ENCODE measurements at places on chromosomes 1 and 21.

DNA sequence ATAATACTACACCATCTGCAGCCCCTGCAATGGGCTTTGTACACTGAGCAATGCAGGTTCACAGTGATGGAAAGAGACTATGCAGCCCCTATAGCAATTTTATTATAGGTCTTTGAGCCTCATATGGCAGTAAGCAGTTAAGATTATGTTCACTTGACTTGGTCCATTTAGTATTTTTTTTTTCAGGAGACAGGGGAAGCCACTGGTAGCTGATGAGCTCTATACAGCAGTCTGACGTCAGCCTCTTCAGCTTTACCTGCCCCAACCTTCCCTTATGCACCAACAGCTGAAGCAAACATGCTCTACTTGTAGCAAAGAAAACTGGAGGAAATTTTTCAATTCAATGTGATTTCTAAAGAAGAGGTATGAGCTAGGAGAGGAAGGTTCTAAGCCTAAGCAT, 32.2 kb downstream of the AIDA start:
- no peak overlapping the region for H3K27ac ChIP-seq
- no peaks in the 10 kb centered on the region for H3K27me3 ChIP-seq
- no peaks in the 10 kb centered on the region for H3K4me1 ChIP-seq

- H3K4me1 ChIP-seq, result no peaks in the 10 kb centered on the region
- no peaks in the 10 kb centered on the region for H3K27me3 ChIP-seq
- H3K4me3 ChIP-seq, result no peak overlapping the region
- no peak overlapping the region for H3K27ac ChIP-seq
- no peak for DNase-seq
These were observed 12.0 kb downstream of the SLC35D1 start for GRCh38 chr1:67041841-67042503.

- no peak overlapping the region for H3K27ac ChIP-seq
- H3K27me3 ChIP-seq, result no peaks in the 10 kb centered on the region
- DNase-seq, result no peak
- no peaks in the 10 kb centered on the region for H3K36me3 ChIP-seq
- H3K4me1 ChIP-seq, result no peaks in the 10 kb centered on the region
These were observed 121.2 kb downstream of the CRYAA start for GRCh38 chr21:43289966-43290365.

DNA sequence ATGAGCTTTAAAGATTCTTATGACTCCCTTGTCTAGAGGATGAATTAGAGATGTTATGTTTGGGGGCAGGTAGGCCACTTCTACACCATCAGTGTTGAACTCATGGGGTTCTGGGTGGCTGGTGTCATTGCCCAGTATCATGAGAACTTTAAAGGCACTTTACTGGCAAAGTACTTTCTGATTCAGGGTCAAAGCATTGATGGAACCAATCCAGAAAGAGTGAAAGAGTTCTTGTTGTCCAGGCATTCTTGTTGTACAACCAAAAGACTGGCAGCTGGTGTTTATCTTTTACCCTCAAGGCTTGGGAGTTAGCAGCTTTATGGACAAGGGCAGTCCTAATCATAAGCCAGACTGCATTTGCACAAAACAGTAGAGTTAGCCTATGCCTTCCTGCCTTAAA, 673.0 kb downstream of the USP25 start:
- DNase-seq, result no peak
- no peaks in the 10 kb centered on the region for H3K27me3 ChIP-seq
- H3K36me3 ChIP-seq, result no peaks in the 10 kb centered on the region
- H3K4me1 ChIP-seq, result no peaks in the 10 kb centered on the region
- H3K27ac ChIP-seq, result no peak overlapping the region

GRCh38 chr1:25531082-25531461, 12.3 kb upstream of the LDLRAP1 start:
- no peak for DNase-seq
- no peaks in the 10 kb centered on the region for H3K27me3 ChIP-seq
- H3K36me3 ChIP-seq, result no peaks in the 10 kb centered on the region
- H3K4me1 ChIP-seq, result no peaks in the 10 kb centered on the region
- no peak overlapping the region for H3K27ac ChIP-seq

- H3K36me3 ChIP-seq, result peaks cover 11% of the 10 kb centered on the region
- H3K4me1 ChIP-seq, result no peaks in the 10 kb centered on the region
- H3K4me3 ChIP-seq, result no peak overlapping the region
- H3K27ac ChIP-seq, result no peak overlapping the region
- no peak for DNase-seq
- no peaks in the 10 kb centered on the region for H3K27me3 ChIP-seq
These were observed 29.7 kb downstream of the PER3 start for GRCh38 chr1:7813677-7814373.

DNA sequence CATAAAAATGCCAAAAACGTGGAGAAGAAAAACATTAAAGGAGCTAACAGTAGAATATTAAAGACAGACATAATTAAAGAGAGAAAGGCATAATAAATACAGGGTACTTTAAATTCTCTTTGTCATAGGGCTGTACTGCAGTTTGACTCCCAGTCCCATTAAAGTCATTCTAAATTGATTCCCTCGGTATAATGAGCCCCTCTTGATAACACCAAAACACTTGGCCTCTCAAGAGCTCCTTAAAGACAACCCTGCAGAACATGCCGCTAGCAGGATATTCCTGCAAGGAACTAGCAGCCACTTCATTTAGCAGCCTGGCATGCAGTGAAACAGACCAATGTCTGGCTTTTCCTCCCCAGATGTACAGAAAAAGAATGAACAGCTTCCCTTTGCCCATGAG, 273.8 kb upstream of the ESRRG start:
- no peak for DNase-seq
- no peaks in the 10 kb centered on the region for H3K36me3 ChIP-seq
- no peak overlapping the region for H3K27ac ChIP-seq
- no peaks in the 10 kb centered on the region for H3K4me1 ChIP-seq

GRCh38 chr1:4838231-4838630, 183.8 kb downstream of the AJAP1 start:
- no peak for DNase-seq
- no peaks in the 10 kb centered on the region for H3K4me1 ChIP-seq
- no peaks in the 10 kb centered on the region for H3K36me3 ChIP-seq
- no peak overlapping the region for H3K27ac ChIP-seq
- no peak overlapping the region for H3K4me3 ChIP-seq

GRCh38 chr1:157156058-157156541, 17.9 kb upstream of the ETV3 start:
- no peaks in the 10 kb centered on the region for H3K4me1 ChIP-seq
- no peaks in the 10 kb centered on the region for H3K27me3 ChIP-seq
- DNase-seq, result peak; percentile 94
- H3K4me3 ChIP-seq, result no peak overlapping the region
- no peak overlapping the region for H3K27ac ChIP-seq

DNA sequence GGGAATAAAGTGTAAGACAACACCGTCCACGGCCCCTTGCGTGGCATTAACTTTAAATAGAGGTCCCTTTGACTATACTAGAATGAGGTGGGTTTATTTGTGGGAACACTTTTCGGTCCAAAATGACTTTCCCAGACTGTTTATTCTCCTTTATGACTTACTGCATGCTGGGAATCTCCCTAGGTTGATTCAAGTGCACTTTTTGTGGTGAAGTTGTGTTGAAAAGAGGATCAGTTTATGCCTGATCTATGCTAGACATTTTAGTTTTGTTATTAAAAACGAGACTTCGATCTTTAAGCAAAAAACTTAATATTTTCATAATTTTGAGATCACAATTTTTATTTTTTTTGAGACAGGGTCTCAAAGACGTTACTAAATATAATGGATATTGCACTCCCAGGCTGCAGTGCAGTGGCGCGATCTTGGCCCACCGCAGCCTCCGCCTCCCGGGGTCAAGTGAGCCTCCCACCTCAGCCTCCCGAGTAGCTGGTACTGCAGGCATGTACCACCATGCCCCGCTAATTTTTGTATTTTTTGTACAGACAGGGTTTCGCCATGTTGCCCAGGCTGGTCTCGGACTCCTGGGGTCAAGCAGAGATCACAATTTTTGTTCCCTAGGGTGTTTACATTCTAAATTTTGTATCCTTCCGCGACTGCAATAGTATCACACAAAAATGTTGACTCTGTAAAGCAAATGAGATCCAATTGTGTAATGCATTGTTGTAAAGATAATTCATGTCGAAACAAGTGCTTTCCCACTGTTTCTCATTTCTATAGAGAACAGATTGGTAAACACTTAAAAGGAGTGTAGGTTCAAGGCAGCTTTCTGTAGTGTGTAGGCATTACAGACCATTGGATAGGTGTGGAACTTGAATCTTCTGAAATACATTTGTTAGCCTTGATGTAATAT, 1.6 kb downstream of the CDC42 start:
- H3K36me3 ChIP-seq, result no peaks in the 10 kb centered on the region
- no peaks in the 10 kb centered on the region for H3K4me1 ChIP-seq
- H3K27ac ChIP-seq, result no peak overlapping the region
- H3K4me3 ChIP-seq, result peak overlapping the region; percentile 97
- no peaks in the 10 kb centered on the region for H3K27me3 ChIP-seq

- H3K27me3 ChIP-seq, result no peaks in the 10 kb centered on the region
- no peak for DNase-seq
- no peaks in the 10 kb centered on the region for H3K4me1 ChIP-seq
- H3K27ac ChIP-seq, result no peak overlapping the region
- no peak overlapping the region for H3K4me3 ChIP-seq
These were observed 3.1 kb downstream of the NUAK2 start for GRCh38 chr1:205318231-205318991.

DNA sequence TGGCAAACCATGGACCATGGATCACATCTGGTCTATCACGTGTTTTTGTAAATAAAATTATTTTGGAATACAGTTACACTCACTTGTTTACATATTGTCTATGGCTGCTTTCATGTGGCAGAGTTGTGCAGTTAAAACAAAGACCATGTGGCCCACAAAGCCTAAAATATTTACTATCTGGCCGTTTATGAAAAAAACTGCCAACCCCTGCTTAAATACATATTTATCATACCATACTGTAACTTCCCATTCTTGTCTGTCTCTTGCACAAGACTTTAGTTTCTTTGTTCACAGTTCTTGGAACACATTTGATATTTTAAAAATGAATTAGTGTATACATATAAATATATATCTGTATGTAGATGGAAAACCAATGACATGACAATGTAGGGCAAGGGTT, 141.5 kb downstream of the PAPPA2 start:
- H3K4me3 ChIP-seq, result no peak overlapping the region
- no peak overlapping the region for H3K27ac ChIP-seq
- H3K4me1 ChIP-seq, result peaks cover 5% of the 10 kb centered on the region
- DNase-seq, result no peak
- H3K27me3 ChIP-seq, result no peaks in the 10 kb centered on the region
- H3K36me3 ChIP-seq, result no peaks in the 10 kb centered on the region

GRCh38 chr1:101884621-101885020, 112.1 kb downstream of the OLFM3 start:
- peaks cover 2% of the 10 kb centered on the region for H3K27me3 ChIP-seq
- H3K4me1 ChIP-seq, result no peaks in the 10 kb centered on the region
- no peak overlapping the region for H3K4me3 ChIP-seq
- H3K27ac ChIP-seq, result no peak overlapping the region
- DNase-seq, result no peak

DNA sequence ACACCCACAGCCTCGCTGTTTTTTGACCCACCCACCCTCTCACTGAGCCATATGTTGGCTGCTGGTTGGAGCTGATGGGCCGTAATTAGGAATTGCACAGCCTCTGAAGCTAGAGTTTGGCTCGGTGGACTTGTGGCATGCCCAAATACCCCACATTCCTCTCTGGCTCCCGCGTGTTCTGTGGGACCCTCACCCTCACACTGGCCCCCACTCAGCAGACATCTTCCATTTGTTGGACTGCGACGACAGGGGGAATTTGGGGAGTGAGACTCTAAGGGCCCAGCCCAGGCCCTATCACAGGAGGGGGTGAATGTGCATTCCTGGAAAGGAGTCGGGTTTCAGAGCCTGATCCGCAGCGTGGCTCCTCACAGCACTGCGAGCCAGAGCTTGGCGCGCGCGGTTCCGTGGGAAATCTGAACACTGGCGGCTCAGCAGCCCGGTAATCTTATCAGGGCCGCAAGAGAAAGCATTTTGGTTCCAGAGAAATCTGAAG, 5.2 kb downstream of the RCSD1 start:
- H3K4me3 ChIP-seq, result no peak overlapping the region
- no peaks in the 10 kb centered on the region for H3K36me3 ChIP-seq
- H3K4me1 ChIP-seq, result no peaks in the 10 kb centered on the region
- H3K27ac ChIP-seq, result no peak overlapping the region
- DNase-seq, result peak; percentile 81

DNA sequence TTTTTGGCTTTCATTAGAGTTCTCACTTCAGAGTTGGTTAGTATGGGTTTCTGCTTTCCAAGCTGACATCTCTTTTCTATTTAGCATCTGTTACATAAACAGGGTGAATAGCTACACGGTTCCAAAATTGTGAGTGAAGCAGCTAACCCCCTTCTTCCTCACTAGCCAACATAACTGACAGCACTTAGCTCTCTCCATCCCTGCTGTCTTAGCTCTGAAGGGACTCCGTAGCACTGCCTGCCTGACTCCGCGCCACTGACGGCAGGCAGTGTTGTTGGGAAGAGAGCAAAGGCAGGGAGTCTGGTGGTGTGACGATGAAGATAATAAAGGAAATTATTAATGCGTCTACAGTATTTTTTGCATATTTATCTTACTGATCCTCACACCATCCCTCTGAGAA, 247.0 kb downstream of the PTBP2 start:
- no peak overlapping the region for H3K27ac ChIP-seq
- DNase-seq, result no peak
- H3K36me3 ChIP-seq, result no peaks in the 10 kb centered on the region
- H3K4me3 ChIP-seq, result no peak overlapping the region

DNA sequence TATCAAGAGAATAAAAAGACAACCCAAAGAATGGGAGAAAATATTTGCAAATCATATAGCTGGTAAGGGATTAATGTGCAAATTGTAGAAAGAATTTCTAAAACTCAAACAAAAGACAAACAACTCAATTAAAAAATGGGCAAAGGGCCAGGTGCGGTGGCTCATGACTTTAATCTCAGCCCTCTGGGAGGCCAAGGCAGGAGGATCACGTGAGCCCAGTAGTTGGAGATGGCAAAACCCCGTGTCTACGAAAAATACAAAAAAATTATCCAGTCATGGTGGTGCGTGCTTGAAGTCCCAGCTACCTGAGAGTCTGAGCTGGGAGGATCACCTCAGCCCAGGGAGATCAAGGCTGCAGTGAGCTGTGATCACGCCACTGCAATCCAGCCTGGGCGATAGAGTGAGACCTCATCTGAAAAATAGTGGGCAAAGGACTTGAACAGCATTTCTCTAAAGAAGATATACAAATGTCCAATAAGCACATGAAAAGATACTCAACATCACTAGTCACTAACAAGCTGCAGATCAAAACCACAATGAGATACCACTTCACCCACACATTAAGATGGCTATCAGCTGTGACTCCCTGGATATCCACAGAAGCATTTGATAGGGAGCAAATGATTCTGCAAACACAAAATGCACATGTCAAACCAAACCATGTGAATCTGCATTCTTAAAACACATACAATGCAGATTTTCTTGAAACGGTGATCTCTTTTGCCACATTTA, 20.9 kb downstream of the SLC30A1 start:
- no peak overlapping the region for H3K4me3 ChIP-seq
- H3K27me3 ChIP-seq, result no peaks in the 10 kb centered on the region
- no peaks in the 10 kb centered on the region for H3K4me1 ChIP-seq
- H3K36me3 ChIP-seq, result no peaks in the 10 kb centered on the region

GRCh38 chr1:115262886-115263285, 75.2 kb downstream of the NGF start:
- H3K4me1 ChIP-seq, result no peaks in the 10 kb centered on the region
- H3K27ac ChIP-seq, result no peak overlapping the region
- H3K36me3 ChIP-seq, result no peaks in the 10 kb centered on the region
- H3K27me3 ChIP-seq, result no peaks in the 10 kb centered on the region
